ENCODE measurements at places on chromosomes 13 and 19.

- H3K27me3 ChIP-seq: no peaks in the 10 kb centered on the region
- H3K27ac ChIP-seq: no peak overlapping the region
- DNase-seq: no peak
- H3K4me1 ChIP-seq: no peaks in the 10 kb centered on the region
- H3K4me3 ChIP-seq: no peak overlapping the region
- H3K36me3 ChIP-seq: no peaks in the 10 kb centered on the region
Observed at GRCh38 chr13:50654331-50654730, 189.2 kb downstream of the DLEU7 start.

DNA sequence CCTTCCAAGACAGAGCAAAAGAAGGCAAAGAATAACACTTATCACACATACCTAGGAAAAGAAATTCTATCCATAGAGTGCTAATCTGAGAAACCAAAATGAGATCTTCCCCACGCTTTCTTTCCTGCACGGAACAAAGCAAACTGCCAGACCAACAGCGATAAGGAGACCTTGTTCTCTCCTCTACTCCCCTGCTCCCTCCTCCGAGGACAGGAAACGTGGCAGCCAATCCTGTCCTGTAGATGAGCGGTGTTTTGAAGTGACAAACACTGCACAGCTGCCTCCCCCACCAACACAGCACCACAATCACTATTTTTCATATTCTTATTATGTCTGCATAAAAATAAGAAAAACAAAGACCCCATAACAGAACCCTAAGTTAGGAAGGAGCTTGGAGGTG is 113.9 kb upstream of the IRS2 start:
- no peak for DNase-seq
- no peaks in the 10 kb centered on the region for H3K27me3 ChIP-seq
- no peak overlapping the region for H3K4me3 ChIP-seq
- H3K27ac ChIP-seq: no peak overlapping the region

DNA sequence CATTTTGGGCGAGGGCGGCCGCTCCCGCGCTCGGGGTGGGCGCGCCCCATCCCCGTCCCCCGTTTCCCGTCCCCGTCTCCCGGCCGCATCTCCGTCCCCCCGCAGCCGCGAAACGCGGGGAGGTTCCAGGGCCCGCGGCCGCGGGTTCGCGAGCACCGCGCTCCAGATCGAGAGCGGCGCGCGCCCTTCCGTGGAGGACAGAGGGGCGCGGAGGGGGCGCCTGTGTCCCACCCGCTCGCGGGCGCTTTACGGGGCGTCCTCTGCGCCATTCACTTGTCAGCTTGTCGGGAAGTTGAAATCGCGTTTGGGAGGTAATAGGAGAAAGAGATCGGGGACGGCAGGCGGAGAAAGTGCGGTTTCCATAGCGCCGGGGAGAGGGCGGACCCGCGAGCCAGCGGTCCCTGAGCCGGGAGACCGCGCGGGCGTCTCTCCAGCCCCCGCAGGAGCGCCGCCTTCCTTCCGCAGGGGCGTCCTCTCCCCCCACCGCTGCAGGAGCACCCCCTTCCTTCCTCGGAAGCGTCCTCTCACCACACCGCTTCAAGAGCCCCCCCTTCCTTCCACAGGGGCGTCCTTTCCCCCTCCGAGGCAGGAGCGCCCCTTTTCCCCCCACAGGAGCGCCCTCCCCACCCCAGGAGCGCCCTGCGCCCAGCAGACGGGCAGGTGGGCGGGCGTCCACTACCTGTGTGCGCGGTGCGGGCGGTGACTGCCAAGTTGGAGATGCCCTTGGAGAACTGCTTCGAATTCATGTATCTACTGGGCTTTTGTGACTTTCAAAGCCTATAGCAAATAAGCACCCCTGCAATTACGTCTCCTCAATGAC is 962 bp upstream of the IRS2 start:
- no peaks in the 10 kb centered on the region for H3K27me3 ChIP-seq
- peaks cover 34% of the 10 kb centered on the region for H3K4me1 ChIP-seq
- H3K27ac ChIP-seq: peak overlapping the region; percentile 87
- peak overlapping the region; percentile 90 for H3K4me3 ChIP-seq
- peaks cover 13% of the 10 kb centered on the region for H3K36me3 ChIP-seq
- no peak for DNase-seq

DNA sequence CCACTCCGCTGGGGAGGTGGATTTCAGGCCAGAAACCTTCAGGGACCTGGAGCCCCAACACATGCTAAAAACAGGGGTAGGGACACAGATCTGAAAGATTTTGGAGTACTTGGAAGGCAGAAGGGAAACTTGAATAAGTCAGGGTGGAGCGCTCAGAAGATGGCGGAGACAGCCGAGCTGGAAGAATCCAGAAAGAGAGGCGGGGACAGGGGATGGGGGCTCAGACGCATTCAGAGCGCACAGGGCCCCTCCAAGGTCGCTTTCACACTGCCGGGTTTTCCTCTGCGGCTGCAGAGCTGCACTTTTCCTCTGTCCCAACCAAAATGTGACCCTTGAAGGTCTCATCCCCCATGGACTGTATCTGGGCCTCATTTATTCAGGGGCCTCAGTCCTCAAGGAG is 56.9 kb downstream of the ERICH4 start:
- peaks cover 7% of the 10 kb centered on the region for H3K4me1 ChIP-seq
- H3K27me3 ChIP-seq: peaks cover 4% of the 10 kb centered on the region
- DNase-seq: no peak
- no peaks in the 10 kb centered on the region for H3K36me3 ChIP-seq
- no peak overlapping the region for H3K27ac ChIP-seq
- H3K4me3 ChIP-seq: no peak overlapping the region

- no peak overlapping the region for H3K4me3 ChIP-seq
- no peak overlapping the region for H3K27ac ChIP-seq
- peaks cover 42% of the 10 kb centered on the region for H3K36me3 ChIP-seq
Observed at GRCh38 chr19:45608948-45609347, 6.9 kb upstream of the GPR4 start.

GRCh38 chr13:31880851-31881494 is 141.6 kb downstream of the RXFP2 start:
- no peak for DNase-seq
- no peaks in the 10 kb centered on the region for H3K27me3 ChIP-seq
- H3K36me3 ChIP-seq: no peaks in the 10 kb centered on the region
- no peak overlapping the region for H3K4me3 ChIP-seq
- no peak overlapping the region for H3K27ac ChIP-seq

- peak within 1 kb of the TSS; percentile 33 for H3K4me3 ChIP-seq
- no peak for DNase-seq
- no peaks in the 10 kb centered on the region for H3K4me1 ChIP-seq
- no peaks in the 10 kb centered on the region for H3K36me3 ChIP-seq
Observed at GRCh38 chr19:58059003-58059670, at the start of gene ZNF135. ZNF135 (plus strand) TSS chr19:58059282; CDS start chr19:58060003, 721 bp downstream.

- no peaks in the 10 kb centered on the region for H3K4me1 ChIP-seq
- H3K4me3 ChIP-seq: no peak overlapping the region
- no peaks in the 10 kb centered on the region for H3K27me3 ChIP-seq
- H3K36me3 ChIP-seq: no peaks in the 10 kb centered on the region
- DNase-seq: no peak
- no peak overlapping the region for H3K27ac ChIP-seq
Observed at GRCh38 chr19:8023371-8023770, 17.9 kb upstream of the ELAVL1 start.

GRCh38 chr13:35699825-35700510 is 223.5 kb upstream of the MAB21L1 start:
- no peaks in the 10 kb centered on the region for H3K27me3 ChIP-seq
- DNase-seq: no peak
- no peak overlapping the region for H3K4me3 ChIP-seq
- no peak overlapping the region for H3K27ac ChIP-seq
- no peaks in the 10 kb centered on the region for H3K4me1 ChIP-seq
- H3K36me3 ChIP-seq: no peaks in the 10 kb centered on the region

DNA sequence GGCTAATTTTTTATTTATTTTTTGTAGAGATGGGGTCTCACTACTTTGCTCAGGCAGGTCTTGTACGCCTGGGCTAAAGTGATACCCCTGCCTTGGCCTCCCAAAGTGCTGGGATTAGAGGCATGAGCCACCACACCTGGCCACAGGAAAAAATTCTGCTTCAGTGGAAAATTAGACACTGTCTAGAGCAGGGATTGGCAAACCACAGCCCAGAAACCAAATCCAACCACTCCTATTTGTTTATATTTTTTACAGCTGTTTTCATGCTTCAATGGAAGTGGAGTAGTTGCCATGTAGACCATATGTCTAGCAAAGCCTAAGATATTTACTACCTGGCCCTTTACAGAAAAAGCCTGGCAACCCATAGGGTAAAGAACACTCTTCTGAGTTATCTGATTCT is 123.7 kb upstream of the MRI1 start:
- no peaks in the 10 kb centered on the region for H3K4me1 ChIP-seq
- no peaks in the 10 kb centered on the region for H3K36me3 ChIP-seq
- no peak overlapping the region for H3K4me3 ChIP-seq

- DNase-seq: no peak
- no peaks in the 10 kb centered on the region for H3K27me3 ChIP-seq
- no peak within 1 kb of the TSS for H3K4me3 ChIP-seq
Observed at GRCh38 chr19:4539693-4540581, at the start of gene LRG1. LRG1 (minus strand) TSS chr19:4540036; CDS start chr19:4540013, 23 bp downstream.

GRCh38 chr13:111659219-111659775 is 338.9 kb downstream of the TEX29 start:
- no peaks in the 10 kb centered on the region for H3K36me3 ChIP-seq
- H3K4me1 ChIP-seq: no peaks in the 10 kb centered on the region
- no peak overlapping the region for H3K4me3 ChIP-seq
- DNase-seq: no peak
- no peak overlapping the region for H3K27ac ChIP-seq
- H3K27me3 ChIP-seq: no peaks in the 10 kb centered on the region

DNA sequence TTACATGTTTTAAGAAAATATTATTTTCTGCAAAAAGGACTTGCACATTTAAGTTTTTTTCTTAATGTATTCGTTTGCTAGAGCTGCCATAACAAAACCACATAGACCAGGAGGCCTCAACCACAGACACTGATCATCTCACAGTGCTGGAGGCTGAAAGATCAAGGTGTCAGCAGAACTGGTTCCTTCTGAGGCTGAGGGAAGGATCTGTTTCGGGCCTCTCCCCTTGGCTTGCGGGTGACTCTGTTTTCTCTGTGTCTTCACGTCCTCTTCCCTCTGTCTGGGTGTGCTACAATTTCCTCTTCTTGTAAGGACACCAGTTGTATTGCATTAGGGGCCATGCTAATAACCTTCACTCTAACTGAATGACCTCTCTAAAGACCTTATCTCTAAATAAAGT is 364.2 kb downstream of the IRS2 start:
- H3K4me3 ChIP-seq: no peak overlapping the region
- H3K36me3 ChIP-seq: no peaks in the 10 kb centered on the region
- no peaks in the 10 kb centered on the region for H3K4me1 ChIP-seq

- no peak overlapping the region for H3K4me3 ChIP-seq
- peaks cover 33% of the 10 kb centered on the region for H3K4me1 ChIP-seq
- DNase-seq: no peak
- H3K36me3 ChIP-seq: no peaks in the 10 kb centered on the region
- peak overlapping the region; percentile 87 for H3K27ac ChIP-seq
- H3K27me3 ChIP-seq: no peaks in the 10 kb centered on the region
Observed at GRCh38 chr13:108962654-108963053, 333.2 kb downstream of the MYO16 start.

- no peaks in the 10 kb centered on the region for H3K4me1 ChIP-seq
- H3K36me3 ChIP-seq: no peaks in the 10 kb centered on the region
- H3K27ac ChIP-seq: no peak overlapping the region
- no peak for DNase-seq
- no peak overlapping the region for H3K4me3 ChIP-seq
- H3K27me3 ChIP-seq: no peaks in the 10 kb centered on the region
Observed at GRCh38 chr13:73800011-73800410, 334.2 kb downstream of the KLF12 start.

DNA sequence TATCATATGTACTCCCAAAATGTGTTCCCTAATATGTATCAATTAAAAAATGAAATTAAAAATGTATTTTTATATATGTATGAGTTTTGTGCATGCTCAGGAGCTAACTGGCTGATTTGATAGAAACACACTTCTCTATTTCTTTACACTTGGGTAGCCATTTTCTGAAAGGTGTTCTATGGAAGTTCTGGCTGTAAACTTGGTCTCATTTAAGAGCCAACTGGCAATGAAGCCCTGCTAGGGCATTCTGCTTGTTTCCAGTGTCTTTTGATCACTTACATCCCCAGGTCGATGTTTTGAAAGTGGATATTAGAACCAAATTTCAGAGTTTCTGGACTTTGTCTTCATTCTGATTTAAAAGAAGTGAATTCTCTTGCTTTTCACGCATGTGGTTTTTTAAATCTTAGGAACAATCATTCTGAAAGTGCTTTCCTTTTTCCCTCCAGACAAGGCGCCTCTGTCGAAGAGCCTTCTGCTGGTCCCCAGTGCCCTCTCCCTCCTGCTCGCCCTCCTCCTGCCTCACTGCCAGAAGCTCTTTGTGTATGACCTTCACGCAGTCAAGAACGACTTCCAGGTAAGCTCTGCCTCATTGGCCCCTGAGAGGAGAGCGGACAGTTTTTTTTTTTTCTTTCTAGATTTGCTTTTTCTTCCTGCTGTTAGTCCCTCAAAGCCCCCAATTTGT is 20.1 kb downstream of the GPR18 start:
- H3K4me3 ChIP-seq: no peak overlapping the region
- peaks cover 29% of the 10 kb centered on the region for H3K36me3 ChIP-seq
- no peaks in the 10 kb centered on the region for H3K4me1 ChIP-seq
- H3K27me3 ChIP-seq: no peaks in the 10 kb centered on the region
- H3K27ac ChIP-seq: no peak overlapping the region

GRCh38 chr19:917323-918151 is at the start of gene KISS1R:
KISS1R (plus strand) TSS chr19:917333; CDS start chr19:917503, 170 bp downstream.
- H3K4me3 ChIP-seq: no peak within 1 kb of the TSS
- peaks cover 40% of the 10 kb centered on the region for H3K27me3 ChIP-seq
- no peaks in the 10 kb centered on the region for H3K4me1 ChIP-seq
- DNase-seq: peak; percentile 58
- H3K27ac ChIP-seq: no peak within 1 kb of the TSS

GRCh38 chr13:47774671-47774994 is 226.4 kb downstream of the SUCLA2 start:
- no peak overlapping the region for H3K27ac ChIP-seq
- no peaks in the 10 kb centered on the region for H3K4me1 ChIP-seq
- no peaks in the 10 kb centered on the region for H3K36me3 ChIP-seq
- no peaks in the 10 kb centered on the region for H3K27me3 ChIP-seq
- DNase-seq: no peak
- no peak overlapping the region for H3K4me3 ChIP-seq

GRCh38 chr13:35621989-35622388 is 145.5 kb upstream of the MAB21L1 start:
- H3K27me3 ChIP-seq: no peaks in the 10 kb centered on the region
- no peaks in the 10 kb centered on the region for H3K4me1 ChIP-seq
